ENCODE measurements at places on chromosomes 7 and 10.

DNA sequence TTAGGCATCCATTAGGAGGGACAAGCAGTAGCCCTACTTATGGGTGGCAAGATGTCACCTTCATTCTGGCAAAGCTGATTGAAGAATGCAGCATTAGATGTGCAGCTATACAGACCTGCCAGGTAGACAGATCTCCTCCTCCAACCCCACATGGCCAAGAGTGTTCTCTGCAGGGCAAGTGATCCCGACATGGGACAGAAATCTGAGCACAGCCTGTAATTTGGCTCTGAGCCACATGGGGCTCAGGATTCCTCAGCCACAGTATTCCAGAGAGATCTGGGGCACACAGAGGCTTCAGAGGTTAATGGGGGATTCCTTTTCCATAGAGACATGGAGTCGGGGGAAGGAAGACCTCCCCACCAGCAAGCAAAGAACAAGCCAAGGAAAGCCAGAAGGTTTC, 58.7 kb upstream of the GDF10 start:
- DNase-seq: no peak

GRCh38 chr10:72981028-72981881, 26.6 kb upstream of the PLA2G12B start:
- DNase-seq: no peak

DNA sequence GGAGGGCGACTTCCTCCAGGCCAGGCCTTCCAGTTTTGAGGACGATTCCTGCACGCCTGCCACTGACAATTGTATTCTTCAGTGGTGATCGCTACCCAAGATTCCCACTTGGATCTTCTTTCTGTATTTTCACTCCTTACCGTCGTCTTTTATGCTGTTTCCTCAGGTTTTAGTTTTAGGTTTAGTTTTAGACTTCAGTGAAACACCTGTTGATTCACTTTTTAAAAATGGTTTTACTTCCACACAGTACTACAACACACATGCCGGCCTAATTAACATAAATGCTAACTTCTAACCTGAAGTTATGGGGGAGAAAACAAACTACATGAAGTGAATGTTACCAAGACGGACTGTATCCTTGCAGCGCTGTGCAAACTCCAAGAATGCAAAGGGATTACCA, 530.6 kb upstream of the MGMT start:
- no peak for DNase-seq

DNA sequence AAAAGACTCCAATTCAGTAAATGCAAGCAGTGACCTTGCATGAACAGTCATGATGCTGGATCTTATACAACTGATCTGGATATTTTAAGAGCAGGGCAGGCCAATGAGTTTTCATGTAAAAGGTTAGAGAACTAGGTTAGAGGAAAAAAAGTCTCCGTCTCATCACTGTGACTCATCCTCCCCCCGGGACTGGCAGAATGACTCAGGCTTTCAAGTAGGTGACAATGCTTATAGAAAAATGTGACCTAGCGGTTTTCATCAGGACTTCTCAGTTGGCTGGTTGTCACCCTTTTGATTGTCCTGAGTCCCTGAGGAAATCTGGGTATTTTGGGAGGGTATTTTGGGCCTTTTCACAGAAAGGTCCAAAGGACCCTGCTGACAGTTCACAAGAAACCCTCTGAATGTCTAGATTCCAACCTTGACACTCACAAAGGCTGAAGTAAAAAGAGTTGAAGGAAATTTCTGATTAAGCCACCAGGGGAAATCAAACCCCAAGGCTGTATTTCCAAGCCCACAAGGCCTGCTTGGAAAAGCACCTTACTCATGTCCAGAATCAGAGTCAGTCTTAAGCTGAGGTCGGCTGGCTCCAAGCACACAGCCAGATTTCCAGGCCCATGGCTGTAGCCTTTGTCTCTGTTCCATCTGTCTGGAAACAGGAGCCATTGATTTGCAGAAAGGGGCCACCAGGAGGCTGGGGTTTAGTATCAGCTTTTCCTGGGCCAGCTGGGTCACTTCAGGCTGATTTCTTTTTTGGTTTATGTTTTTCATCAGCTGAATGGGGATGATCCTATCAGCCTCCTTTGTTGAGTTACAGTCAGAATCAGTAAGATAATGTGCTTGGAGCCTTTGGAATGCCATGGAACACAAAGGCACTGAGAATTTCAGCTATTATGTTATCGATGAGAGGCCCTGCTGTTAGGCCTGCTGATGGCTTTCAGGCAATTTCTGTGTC, 226.4 kb upstream of the HABP2 start:
- DNase-seq: peak; percentile 60

DNA sequence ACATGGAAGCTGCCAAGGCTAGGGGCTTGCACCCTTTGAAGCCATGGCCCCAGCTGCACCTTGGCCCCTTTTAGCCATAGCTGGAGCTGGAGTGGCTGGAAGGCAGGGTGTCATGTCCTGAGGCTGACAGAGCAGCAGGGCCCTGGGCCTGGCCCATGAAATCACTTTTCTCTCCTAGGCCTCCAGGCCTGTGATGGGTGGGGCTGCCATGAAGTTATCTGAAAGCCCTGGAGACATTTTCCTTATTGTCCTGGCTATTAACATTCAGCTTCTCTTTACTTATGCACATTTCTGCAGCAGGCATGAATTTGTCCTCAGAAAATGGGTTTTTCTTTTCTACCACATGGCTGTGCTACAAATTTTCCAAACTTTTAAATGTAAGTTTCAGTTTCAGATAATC, 106.9 kb upstream of the ELMO1 start:
- DNase-seq: no peak

DNA sequence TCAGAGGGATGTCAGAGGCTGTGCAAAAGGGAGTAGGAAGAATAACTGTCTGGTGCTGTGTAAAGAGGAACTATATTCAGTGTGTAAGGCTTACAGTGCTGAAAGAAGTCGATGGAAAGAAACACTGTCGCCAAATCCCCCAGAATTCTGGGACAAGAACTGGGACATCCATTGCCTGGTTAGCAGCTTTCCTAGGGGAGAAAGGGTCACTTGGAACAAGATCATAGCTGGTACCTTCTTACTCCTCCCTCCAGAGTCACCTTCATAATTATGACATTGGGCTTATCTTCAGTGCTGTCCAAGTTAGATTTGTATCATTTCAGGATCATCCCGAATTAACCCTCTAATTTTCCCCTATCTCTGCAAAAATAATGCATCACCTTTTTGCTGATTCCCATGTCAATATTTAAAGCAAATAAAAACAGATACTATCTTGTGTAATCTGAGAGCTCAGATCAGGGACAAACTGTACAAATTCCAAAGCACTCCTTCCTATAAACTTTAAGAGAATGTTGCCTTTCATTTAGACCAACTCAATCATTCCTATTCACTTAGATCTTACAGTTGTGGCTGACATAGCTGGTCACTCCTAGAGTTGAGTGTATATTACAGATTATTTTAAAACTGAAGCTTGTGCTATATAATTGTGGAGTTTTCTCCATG, 96.5 kb downstream of the DNAH11 start:
- no peak for DNase-seq

GRCh38 chr10:99709480-99710229, 22.3 kb downstream of the COX15 start:
- DNase-seq: no peak

- no peak for DNase-seq
These were observed 40.4 kb downstream of the CREB3L2 start for GRCh38 chr7:137961200-137962177.

- DNase-seq: no peak
These were observed 690.8 kb downstream of the MAGI2 start for GRCh38 chr7:78762625-78763024.

GRCh38 chr10:46556515-46557318, at the start of gene GPRIN2:
GPRIN2 (minus strand) TSS chr10:46556658; CDS start chr10:46550736, 5,922 bp downstream.
- no peak for DNase-seq

DNA sequence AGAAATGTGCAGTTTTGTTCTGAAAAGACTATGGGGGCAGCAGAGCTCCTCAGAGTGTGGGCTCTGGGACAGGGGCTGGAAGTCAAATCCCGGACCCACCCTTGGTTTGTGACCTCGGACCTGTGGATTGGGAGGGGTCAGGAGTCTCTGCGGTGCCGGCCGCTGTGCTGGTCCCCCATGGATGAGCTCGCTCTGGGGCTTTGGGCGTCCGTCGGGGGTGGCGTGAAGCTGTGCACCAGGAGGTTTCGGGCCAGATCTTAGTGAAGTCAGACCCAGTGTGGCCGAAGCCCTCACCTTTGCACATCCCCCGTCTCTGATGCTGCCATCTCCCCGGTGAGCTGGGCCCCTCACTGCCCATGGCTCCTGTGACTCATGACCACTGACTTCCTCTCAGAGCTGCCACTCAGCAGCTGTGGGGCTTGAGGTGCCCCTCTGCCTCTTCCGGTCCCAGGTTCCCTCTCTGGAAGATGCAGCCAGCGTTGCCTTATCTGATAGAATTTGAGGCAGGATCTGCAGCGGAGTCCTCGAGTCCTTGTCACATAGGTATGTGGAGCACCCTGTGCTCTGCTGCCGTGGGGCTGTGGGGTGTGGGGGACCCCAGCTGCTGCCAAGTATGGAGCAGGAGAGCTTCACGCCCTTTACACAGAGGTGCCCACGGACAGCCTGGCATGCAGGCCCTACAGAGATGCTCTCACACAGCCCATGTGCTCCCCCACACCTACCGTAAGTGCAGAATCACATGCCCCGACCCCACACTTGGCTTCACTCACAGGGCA, 11.4 kb upstream of the SCART1 start:
- DNase-seq: no peak

DNA sequence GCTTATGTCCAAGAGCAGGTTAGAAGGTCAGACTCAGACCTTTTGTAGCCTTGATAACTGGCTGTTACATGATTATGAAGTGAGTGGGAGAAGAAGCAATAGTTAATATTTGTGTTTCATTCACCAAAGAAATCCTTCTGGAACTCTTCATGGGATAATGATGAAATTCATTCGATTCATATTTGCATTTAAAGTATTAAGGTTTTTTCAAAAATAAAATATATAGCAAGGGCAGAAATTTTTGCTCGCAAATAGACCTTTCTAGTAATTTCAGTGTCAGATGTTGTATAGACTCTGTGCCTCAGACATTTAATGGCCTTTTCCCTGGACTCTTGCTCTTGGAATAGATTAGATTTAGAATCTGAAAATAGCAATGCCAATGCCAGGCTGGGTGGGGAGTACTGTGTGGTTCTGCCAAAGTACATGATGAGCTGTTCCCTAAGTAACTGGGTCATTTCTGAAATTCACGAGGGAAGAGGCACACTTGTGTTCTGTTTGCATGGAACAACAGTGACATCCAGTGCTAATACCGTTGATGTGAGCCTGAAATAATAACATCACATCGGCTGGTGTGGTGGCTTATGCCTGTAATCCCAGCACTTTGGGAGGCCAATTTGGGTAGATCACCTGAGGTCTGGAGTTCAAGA, 119.2 kb downstream of the MBL2 start:
- DNase-seq: no peak

DNA sequence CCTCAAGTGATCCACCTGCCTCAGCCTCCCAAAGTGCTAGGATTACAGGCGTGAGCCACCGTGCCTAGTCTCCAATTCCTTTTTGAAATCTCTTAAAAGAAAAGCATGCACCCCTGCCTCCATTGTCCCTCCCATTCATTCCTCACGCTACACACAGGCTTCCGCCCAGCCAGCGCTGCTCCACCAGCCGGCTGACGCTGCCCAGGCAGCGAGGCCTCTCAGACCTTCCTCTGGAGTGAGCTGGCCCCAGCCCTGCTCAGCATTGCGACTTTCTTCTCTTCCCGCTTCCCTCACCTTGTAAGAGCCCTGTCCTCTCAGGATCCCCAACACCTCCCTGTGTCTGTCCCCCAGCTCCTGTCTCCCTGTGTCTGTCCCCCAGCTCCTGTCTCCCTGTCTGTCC, 23.6 kb downstream of the RGS10 start:
- no peak for DNase-seq

DNA sequence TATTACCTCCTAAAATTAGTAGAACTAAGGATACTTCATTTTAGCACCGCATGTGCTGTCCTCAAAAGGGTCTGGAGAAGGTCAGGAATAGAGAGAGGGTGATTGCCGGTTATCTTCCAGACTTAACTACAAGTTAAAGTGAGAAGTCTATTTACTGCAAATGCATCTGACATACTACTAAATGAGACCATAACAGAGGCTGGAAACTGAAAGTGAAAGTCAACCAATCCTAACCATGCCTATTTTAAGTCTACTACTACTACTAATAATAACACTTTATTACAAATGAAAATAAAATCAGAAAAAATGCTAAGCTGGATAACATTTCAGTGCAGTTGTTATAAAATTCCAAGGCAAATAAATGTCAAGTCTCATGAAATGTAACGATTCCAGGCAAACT, 244.7 kb downstream of the KIF20B start:
- DNase-seq: peak; percentile 8

DNA sequence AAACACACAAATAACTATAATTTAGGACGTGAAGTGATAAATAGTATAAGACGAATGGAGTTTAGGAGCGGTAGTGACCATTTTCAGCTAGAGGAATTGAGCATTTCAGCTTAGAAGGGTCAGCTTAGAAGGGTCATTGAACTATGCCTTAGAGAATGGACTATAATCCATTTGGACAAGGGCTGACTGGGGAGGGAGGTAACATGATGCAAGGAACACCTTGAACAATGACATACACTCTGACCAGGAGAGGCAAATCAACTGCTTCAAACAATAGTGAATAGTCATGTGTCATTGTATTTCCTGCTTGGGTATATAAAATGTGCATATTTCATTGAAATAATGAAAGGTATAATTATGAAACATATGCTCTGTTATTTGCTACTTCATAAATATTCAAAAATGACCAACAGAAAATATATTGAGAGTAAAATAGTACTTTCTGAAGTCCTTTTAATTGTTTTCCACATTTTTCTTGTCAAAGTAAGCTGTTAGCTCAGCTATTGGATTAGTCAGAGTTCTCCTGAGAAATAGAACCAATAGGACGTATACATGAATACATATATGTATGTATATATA, 40.5 kb upstream of the WASL start:
- no peak for DNase-seq

- no peak for DNase-seq
These were observed 36.0 kb downstream of the SPAG6 start for GRCh38 chr10:22381262-22381661.

- DNase-seq: peak; percentile 31
These were observed 71.1 kb upstream of the FZD1 start for GRCh38 chr7:91193141-91193540.

DNA sequence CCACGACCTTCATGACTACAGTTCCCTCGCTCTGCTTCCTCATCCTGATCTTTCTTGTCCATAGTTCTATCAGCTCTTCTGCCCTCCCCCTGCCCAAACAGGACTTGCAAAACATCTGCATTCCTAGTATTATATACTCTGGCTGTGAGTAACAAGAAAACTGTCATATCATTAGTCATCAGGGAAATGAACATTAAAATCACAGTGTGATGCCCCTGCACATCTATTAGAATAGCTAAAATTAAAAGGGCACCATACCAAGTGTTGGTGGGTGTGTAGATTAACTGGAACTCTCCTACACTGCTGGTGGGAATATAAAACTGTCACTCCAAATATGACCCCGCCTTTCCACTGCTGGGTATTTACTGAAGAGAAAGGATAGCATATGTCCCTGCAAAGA, 141.8 kb downstream of the C7orf25 start:
- no peak for DNase-seq

- DNase-seq: no peak
These were observed 48.3 kb upstream of the C1GALT1 start for GRCh38 chr7:7134046-7134445.

GRCh38 chr10:49053053-49053997, 62.0 kb downstream of the VSTM4 start:
- DNase-seq: no peak

- DNase-seq: no peak
These were observed 1.4 kb downstream of the PPP1R17 start for GRCh38 chr7:31688372-31688771.

GRCh38 chr10:86300931-86301830, 65.4 kb downstream of the GRID1 start:
- DNase-seq: no peak

Measured in fibroblast of pulmonary artery (primary cell).